Fibroblast of the conjunctiva (primary cell): ENCODE measurements at places on chromosomes 7 and 10.

- no peak for DNase-seq
These were observed 47.3 kb upstream of the TES start for GRCh38 chr7:116162992-116163391.

GRCh38 chr10:119313644-119314043 is 106.3 kb downstream of the GRK5 start:
- no peak for DNase-seq

GRCh38 chr7:67462781-67463191 is 466.2 kb downstream of the TYW1 start:
- no peak for DNase-seq

DNA sequence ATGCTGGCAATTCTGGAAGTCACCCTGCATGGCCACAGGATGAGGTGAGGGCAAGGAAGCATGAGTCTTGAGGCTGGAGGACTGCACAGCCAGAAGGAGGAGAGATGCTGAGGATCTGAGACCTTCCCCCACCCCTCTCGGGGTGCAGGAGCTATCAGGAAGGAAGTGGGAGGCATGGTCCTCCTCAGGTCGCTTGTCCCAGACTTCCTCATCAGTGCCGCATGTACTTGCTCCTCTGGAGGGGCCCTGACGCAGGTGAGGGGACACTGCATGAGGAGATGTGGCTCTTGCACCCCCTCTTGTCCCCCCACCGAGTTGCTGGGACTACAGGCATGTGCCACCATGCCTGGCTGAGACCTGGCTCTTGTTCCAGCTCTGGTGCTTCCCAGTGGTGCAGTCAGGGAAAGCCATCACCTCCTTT is 5.7 kb upstream of the ZMIZ1 start:
- no peak for DNase-seq

DNA sequence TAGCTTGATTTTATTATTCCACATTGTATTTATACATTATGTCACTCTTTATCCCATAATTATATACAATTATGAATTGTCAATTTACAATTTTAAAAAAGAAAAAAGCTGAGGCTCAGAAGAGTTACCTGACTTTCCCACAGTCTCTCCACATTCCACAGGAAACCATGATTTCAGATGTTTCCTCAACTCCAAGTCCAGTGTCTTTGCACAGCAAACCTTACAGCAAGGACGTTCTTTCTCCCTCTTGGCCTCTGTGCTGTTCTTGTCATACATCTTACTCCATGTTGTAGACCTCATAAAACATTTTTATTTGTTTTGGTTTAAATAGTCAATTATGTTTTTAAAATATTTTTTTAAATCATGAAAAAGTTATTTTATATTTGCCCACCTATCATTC is 34.9 kb upstream of the GRB10 start:
- DNase-seq, result no peak

DNA sequence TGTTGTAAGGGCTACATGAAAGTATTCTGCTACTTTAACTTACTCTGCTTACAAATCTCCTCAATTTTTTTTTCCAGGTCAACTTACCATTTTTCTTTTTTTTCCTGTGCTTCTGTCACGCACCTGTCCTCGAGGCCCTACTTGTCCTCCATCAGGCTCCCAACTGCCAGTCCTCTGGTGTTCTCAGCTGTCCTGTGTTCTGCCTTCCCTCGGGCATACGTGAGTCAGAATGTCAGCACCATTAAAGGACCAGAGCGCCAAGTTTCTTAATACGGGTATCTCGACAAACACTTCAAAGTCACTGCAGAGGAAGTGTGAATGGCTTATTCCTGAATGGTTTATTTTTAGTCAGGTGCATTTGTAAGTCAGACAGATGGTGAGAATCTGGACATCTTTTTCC is at the start of gene TEX47:
Gene TEX47 (minus strand): TSS at position 185 of the 400 bp plus-strand sequence. CDS start 795 bp downstream, outside the sequence.
- DNase-seq, result no peak

GRCh38 chr7:12674861-12675260 is 12.6 kb upstream of the ARL4A start:
- DNase-seq, result peak; percentile 38

- peak; percentile 65 for DNase-seq
These were observed 40.2 kb downstream of the WDR11 start for GRCh38 chr10:120891365-120891764.
